ENCODE measurements at places on chromosomes 4 and X.

GRCh38 chr4:128322311-128322710 lies 34.7 kb upstream of the PGRMC2 start:
- no peak for DNase-seq

GRCh38 chr4:83335701-83336100 lies 1.1 kb upstream of the HPSE start:
- no peak for DNase-seq

GRCh38 chr4:62003695-62004094 lies 803.6 kb downstream of the ADGRL3 start:
- no peak for DNase-seq

- no peak for DNase-seq
Measured at GRCh38 chrX:133681421-133681820, 266.1 kb upstream of the GPC4 start.

DNA sequence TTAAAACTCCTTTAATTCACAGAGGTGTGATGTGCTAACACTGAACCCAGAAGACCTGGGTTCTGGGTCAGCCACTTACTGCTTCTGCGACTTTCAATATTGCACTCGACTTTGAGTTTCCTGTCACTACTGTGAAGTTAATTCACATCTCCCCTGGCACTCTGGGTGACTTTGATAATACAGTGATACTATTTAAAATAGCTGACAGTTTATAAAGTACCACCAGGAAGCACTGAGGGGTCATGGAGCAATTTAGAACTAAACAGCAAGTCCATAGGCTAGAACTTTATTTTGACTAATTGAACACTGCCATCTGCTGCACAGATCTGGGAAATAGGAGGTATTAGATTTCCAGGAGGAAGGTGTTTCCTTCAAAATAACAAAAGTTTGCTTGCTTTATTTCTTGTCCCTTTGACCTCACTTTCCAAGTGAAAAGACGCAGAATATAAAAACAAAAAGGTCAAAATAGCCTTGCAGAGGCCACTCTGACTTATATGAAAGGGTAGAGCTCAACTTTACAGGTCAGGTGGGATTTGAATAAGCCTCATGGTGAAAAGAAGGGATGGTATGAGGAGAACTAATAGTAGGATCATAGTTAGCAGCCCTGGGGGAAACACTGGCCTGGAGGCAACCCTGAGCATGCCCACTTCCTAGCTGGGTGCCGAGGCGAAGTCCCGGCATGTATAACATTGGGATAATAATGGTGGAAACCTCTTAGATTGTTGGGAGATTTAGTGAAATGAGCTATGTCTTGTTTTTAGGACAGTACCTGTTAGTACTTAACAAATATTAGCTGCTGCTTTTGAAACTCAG lies 53.4 kb downstream of the ZNF518B start:
- DNase-seq, result no peak

DNA sequence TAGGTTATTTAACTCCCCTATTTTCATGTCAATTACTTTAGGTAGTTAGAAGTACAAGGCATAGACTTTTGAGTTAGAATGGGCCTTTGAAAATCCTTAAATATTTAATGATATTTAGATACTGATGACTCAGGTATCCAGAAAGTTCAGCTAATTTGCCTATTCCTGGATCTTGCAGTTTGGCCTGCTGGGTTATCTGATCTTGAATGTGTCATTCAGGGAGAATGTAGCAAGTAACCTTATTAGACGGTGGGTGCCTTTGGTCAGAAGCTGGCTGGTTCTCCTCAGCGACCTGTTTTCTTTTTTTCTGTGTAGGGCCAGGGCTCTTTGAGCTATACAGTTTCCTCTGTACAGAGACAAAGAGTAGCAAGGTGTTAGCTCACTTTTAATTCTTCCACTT lies 42.0 kb downstream of the MTM1 start:
- no peak for DNase-seq

DNA sequence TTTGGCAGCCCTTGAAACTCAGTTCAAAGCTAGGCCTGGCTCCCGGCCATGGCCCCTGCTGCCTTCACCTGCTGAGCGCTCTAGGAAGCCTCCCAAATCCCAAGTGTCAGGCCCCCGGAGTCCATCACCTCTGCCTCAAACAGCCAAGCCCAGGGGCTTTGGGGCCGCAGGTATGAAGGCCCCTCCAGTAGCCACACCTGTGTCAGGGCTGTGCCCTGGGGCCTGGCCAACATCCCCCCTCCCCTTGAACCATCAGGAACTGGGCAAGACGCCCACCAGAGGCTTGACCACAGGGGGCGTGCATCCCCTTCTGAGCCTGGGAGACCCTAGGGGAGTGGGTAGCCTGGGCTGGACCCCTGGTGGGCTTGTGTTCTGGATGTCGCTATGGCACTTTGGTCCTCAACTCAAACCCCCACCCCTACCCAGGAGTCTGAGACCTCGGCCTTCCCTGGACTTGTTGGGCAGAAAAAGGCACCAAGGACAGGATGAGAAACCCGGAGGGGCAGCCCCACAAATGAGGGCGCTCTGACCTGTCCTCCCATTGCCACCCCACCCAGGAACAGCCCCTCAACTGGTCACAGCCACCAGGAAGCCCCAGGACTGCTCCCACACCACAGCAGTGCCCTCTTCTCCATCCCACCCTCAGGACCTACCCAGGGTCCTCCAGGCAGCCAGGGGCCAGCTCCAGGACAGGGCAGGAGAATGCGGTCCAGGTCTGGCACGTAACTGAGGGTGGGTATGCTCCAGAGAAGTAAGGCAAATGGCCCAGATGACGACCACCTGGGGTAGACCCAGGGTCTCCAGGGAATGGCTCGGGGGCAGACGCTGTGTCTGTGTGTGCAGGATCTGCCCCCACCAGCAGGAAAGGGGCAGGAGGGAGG lies 4.2 kb upstream of the SLBP start:
- DNase-seq, result no peak

DNA sequence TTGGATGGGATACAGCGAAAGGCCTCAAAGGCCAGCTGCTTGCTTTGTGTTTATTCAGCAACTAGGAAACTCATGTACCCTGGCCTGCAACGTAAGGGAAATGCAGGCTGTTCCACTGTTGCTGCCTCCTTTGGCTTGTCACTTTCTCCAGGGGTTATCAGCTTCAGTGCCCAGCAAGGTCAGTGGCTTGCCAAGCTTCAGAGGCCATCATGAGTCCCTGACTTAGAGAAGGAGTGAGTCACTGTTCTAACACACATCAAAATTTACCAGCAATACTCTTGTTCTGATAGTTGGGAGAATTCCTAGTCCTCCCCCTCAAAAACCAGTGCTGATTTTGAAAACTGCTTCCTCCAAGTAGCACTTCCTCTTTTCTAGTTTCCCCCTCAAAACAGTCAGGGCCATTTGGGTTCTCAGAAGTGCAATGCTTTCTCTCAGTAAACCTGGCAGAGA lies 250.8 kb downstream of the ARHGAP24 start:
- no peak for DNase-seq

Data from anterior cingulate cortex (tissue), 58 donors.